ENCODE measurements at places on chromosomes 12 and 14. TPM values are rescaled to one million over a fixed set of nuclear protein-coding genes. Genes with fewer than 3 reads are reported as not detected.

The PELI2 gene
- 3.2 TPM for total RNA-seq

DNA sequence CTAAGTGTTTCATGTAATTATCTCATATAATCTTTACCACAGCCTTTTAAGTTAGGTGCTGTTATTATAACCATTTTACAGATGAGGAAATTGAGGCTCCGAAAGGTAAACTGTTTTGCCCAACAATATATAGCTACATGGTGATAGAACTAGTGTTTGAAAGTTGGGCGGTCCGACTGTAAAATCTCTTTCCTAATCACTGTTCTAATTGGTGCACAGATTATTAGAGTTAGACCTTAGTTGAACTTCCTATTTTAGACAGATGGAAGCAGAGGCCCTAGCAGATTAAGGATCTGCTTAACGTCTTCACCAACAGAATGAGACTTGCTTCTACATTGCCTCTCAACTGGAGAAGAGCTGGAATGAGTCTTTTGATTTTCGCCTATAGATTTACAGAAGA is 30.0 kb upstream of the DUSP6 start:
- DNase-seq, result no peak

- no peak for DNase-seq
Measured at GRCh38 chr12:127343940-127344339, 923.0 kb upstream of the TMEM132C start.

DNA sequence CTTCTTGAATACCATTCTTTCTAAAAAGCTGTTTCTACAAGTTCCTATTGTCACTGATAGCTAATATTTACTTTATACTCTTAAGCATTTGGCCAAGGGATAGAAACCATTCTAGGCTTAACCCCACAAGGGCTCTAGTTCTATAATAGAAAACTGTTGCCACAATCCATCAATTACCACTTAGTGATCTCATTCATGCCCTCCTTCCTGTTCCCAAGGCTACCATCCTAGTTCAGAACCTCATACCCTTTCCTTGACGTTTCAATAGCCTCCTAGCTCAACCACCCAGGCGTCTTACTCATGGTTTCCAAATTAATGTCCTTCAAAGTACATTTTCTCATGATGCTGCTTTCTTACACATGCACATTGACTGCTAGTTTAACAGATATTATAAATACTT is 493.5 kb downstream of the NAV3 start:
- no peak for DNase-seq

DNA sequence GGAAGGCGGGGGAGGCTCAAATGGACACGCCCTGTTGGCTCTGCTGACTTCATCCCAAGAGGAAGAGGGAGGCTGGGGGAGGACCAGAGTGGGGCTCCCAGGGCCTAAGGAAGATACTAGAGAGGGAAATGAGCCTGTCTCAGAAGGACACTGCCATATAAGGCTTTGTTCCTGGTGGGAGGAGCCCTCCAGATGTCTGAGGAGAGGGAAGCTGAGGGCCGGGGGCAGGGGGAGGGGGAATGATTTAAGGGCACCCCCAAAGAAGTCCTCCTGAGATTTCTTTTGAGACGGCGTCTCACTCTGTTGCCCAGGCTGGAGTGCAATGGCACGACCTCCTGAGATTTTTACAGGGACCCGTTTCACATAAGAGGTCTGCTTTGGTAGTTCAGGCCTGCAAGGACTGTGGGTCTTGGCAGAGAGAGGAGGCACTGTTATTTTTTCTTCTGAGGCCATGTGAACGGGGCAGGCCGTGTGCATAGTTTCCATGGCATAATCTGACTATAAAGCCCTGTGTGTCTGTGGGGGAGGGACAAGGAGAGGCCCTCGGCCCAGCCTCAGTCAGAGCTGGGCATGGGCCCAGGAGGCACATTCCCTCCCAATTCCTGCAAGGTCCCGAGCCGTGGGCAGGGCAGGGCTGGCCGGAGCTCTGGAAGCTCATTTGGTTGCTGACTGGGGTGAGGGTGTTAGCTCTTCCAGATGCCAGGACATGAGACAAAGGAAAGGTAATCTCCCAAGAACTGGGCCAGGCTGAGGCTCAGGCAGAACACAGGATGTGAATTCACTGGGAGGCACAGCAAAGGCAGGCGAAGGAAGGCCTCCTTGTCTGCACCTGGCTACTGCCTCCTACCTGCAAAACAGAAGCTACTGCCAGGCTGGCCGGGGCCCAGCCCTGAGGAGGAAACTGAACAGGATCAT is 22.2 kb upstream of the PLEKHG3 start:
- DNase-seq, result no peak

GRCh38 chr14:56005191-56006053 is 112.8 kb upstream of the PELI2 start:
- DNase-seq, result no peak

DNA sequence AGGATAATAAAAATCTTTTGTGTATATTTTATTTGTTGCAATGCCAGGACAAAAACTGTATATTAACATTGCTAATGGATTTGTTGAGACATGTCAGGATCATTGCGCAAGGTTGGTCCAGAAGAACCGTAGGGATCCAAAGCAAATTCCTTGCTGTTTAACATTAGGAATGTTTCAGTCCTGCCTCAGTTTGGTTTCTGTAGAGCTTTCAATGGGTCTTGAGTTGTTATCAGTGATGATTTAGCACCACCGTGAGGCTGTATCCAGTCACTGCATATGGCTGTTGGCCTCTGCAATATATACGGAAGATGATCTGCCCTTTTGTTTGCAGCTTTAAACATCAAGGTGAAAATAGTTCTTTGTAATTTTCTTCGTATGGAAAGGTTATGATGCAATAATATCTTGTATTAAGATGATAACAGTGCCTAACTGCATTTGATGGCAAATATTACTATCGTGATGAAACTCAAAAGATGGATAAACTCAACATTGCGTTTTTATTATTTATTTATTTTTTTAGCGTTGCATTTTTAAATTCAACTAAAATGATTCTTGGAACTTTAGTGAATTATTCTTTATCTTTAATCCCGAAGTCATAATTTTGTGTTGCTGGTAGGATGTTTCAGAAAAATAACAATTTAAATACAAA is 231.2 kb downstream of the AKAP6 start:
- DNase-seq, result no peak

DNA sequence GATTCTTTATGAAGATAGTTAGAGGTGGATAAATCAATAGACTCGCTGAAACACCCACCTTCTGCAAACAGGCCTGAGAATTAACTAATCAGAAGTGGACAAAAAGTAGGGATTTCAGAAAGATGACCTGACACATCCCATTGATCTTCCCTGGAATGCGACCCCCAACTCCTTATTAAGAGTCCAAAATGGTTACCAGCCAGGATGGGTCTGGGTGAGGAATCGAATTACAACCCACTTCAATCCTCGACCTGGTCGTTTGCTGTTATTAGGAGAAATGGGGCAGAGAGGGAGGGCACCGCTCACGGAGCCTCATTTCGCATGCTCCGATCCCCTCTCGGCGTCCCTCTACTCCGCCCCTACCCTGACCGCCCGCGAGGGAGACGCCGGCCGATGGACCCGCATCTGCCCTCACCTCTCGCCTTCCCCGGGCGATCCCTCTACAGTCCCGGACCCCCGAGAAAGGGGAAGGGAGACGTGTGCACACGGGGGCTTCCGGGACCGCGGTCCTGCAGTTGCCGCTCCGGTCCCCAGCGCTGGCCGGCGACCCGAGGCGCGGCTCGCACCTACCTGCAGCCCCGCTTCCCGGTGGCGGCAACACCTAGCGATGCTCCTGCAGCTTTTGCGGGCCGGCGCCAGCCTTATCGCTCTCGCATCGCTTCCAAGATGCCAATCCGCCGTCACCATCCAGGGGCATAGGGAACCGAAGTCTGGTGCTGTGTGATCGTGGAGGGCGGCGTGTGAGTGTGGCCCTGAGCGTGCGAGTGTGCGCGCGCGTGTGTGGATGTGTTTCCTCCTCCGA is 69.3 kb upstream of the USP15 start:
- peak; percentile 13 for DNase-seq
